ENCODE measurements at places on chromosomes 3 and 15.

GRCh38 chr3:42036483-42036823, 54.7 kb upstream of the TRAK1 start:
- peak; percentile 83 for DNase-seq

DNA sequence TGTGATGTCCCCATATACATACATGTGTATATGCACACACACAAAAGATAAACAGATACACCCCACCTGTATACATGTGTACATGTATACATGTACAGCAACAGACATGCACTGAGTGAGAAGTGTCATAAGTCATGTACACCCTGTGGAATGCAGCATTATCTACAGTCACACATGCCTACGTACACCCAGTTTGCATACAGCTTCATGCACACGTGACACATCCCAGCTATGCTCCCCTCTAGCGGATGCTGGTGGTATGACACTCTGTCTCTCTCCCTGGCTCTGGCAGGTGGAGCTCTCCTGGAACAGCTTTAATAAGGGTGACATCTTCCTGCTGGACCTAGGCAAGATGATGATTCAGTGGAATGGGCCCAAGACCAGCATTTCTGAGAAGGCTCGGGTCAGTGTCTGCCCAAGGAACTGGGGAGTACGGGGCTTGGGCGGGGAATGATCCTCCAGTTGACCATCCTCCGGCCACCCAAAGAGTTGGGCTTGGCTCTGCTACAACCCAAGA, 6.3 kb downstream of the VILL start:
- DNase-seq, result peak; percentile 81

DNA sequence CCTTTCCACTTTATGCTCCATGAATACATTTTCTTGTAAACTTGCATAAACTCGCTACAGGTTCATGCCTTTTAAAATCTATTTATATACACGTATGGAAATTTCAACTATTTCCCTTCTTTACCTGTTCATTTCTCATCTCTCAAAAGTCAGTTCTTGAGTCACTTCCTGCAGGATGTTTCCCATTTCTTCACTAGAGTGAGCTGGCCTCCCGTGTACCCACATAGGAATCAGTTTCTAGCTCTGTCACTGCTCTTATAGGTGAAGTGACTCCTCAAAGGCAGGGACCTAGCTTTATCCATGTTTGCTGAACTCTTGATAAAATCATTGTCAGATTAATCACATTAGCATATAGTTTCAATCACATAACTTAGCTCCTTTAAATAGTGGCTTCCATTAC, 259.7 kb downstream of the EPHA3 start:
- no peak for DNase-seq

GRCh38 chr15:25718597-25718996, 144.5 kb downstream of the ATP10A start:
- DNase-seq, result no peak

GRCh38 chr3:113847664-113848461, 9.3 kb downstream of the GRAMD1C start:
- DNase-seq, result no peak

GRCh38 chr3:24850245-24850644, 355.6 kb upstream of the THRB start:
- no peak for DNase-seq

DNA sequence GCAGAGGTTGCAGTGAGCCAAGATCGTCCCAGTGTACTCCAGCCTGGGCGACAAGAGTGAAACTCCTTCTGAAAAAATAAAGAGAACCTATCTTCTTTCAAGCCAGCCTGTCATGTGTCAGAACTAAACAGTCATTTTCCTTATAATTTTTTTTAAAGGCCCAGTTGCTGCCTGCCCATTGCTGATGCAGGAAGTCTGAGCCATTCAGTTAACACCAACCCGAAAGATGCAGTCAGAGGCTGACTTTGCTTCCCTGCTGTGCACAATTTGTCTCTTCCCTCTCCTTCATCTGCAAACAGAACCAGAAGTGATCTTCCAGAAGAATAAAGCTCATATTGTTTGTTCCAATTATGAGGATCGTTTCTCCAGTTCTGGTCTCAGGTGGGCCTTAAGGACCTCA, 220.6 kb downstream of the SLCO3A1 start:
- peak; percentile 62 for DNase-seq

DNA sequence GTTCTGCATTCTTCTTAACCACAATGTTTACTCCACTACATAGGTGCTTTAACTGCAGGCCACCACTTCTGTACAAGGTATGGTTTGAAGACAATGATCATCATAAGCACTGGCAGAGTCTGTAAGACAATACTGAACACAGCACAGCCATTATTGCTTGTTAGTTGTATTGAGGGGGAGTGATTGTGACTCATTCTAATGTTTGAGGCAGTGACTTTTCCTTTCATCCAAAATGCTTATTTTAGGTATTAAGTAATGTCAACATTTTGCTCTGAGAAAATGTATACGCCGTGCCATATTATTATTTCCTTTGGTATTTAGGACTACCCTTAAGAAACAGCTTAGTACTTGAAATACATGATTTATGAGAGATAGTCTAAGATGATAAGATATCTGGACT, 618.2 kb upstream of the ZNF717 start:
- DNase-seq, result no peak

DNA sequence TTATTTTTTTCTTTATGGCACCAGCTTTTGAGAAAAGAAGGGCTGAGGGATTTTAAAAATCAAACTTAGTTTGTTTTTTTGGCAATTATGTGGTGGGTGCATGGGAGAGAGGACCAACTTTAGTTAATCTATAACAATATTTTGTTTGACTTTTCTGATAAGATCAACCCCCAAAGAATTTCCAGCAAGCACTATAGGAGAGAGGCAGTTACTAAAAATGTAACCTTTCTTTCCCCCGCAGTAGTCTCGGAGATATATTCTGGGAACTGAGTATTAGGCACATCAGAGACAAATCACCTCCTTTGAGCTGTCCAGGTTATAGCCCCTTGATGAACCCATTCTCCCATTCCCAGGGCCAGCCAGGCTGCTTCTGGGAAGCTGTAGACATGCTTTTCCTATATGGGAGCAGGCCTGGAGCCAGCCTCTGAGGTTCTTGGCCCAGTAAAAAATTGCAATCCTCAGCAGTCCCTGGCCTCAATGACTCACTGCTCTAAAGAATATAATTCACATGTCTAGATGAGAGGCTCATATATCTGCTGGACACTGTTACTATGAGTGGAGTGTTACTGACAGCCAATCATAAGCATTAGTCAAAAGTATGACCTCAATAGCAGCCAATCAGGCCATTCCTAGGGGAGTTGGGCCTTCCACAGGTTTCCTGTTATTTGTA, 138.3 kb upstream of the AGBL1 start:
- no peak for DNase-seq

- no peak for DNase-seq
Measured at GRCh38 chr3:129059311-129059958, 1.1 kb upstream of the GP9 start.

GRCh38 chr3:183315739-183316138, 62.7 kb downstream of the B3GNT5 start:
- no peak for DNase-seq

DNA sequence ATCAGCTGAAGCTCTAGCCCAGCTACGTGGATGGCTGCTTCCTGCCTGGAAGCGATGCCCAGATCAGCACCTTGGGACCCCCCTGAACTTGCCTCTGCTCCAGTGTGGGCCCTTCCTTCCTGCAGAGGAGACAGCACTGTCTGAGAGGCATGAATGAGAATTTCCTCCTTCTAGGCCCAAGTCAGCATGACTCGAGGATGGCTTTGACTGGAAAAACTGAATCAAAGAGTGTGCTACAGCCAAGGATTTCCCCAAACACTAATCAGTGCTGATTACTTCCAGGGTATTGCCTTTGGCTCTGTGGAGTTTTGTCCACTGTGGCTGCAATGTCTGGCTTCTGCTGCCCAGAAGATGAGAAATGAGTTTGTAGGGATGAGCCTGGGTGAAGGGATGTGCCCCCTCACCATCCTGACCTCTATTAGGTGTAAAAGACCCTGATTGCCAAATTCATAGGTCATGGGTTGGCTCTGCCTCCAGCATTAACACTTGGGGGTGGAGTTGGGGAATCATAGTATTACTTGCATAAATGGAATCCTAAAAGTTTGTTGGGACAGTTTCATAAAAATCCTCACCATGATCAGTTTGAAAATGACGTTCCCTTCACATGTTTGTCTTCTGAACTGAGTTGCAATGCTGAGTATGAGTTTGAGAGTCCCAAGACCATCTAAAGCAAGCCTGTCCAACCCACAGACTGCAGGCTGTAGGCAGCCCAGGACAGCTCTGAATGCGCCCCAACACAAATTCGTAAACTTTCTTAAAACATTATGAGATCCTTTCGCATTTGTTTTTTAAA, 36.7 kb downstream of the FLNB start:
- no peak for DNase-seq

DNA sequence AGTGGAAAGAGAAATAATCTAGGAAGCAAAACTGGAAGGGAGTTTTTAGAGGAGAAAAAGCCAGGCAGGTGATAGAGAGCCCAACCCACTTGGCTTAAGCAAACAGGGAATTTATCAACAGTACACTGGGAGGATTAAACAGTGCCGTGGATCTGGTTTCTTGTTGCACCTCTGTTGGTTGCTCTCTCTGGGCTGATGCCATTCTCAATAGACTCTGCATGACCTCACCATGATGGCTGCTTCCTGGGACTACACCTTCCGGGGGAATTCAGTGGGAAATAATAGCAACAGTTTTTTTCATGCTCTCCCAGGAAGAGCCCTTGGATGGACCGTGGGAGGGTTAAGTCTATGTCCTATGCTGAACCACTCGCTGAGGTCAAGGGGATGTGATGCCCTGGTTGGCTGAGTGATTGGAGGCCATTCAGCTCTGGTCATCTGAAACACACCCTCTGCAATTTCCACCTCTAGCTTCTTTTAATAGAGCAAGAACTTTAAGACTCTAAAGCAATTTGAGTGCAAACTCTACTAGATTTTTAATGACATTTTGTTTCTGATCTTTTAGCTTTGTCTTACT, 74.2 kb downstream of the EPHB1 start:
- no peak for DNase-seq

DNA sequence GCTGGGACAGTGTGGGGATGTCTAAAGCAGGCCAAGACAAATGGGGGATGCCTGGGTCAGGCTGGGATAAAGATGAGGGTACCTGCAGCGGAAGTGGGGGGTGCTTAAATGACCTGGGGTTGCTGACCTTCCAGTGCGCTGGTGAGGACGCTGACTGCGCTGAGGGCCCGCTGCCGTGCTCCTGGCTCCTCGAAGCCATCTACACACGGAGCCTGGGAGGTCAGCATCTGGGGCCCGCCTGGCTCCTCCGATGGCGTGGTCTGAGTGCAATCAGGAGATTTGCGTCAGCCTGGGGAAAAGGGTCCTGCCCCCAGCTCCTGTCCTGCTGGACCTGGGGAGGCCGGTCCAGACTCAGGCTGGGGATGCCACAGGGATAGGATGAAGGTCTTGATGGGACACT, 50.7 kb downstream of the SCN5A start:
- no peak for DNase-seq

DNA sequence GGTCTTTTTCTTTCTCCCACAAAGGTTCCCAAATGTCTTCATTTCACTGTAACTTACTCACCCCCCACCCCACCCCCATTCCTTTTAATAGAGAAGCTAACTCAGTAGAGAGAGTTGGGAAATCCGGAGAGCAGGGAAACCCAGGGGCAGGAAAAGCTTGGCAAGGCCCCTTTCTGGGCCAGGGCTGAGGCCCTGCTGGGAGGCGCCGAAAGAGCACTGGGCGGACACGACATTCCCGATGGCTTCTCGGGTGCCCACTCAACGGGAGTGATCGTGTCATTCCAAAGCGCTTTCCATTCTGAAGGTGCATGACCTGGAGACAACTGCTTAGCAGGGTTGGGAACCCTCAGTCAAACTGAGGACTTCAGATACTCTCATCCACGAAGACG, 1.6 kb upstream of the DALRD3 start:
- peak; percentile 71 for DNase-seq

- DNase-seq, result no peak
Measured at GRCh38 chr3:179991104-179991503, 45.6 kb downstream of the PEX5L start.

DNA sequence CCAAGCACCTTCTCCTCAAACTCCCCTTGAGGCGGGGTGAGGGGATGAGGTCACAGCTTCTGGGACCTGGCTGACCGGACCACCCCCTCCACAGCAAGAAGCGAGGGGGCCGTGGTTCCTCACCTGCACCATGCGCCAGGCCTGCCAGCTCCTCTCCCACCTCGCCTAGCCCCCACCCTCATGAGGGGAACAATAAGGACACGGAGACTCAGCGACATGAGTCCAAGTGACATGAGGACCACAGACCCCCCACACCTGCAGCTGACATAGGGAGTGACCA, 118.7 kb downstream of the CHSY1 start:
- no peak for DNase-seq

DNA sequence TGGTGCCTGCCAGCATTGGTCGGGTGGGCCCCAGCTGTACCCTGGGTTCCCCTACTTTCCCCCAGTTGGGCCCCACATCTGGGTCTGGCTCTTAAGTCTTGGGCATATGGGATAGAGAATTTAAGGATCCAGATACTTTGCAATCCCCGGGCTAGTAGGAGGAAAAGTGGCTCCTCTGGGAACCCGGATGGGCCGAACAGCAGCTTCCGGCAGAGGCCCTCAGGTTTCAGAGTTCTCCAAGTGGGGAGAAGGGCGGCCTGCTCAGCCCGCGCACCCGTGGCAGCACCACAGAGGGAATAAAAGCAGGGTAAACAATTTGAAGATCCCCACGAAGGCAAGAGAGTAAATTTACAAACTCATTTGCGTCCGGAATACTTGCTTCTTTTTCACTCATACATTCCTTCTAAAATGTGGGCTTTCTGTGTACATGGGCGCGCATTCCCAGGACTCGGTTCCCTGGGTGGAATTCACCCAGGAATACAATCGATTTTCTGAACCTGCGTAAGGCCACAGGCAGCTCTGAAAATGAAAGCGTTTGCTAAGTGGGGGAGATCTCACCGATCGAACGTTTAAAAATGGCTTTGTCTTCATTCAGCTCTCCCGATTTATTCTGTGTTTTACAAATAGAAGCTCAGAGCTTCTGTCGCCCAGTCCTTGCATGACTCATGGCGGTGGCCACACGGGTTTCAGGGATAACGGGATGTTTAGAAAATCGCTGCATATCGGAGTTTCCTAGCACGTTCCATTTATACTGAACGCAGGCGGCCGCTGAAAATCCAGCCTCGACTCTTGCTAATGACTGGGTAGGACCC, 74.0 kb upstream of the POLG start:
- no peak for DNase-seq

DNA sequence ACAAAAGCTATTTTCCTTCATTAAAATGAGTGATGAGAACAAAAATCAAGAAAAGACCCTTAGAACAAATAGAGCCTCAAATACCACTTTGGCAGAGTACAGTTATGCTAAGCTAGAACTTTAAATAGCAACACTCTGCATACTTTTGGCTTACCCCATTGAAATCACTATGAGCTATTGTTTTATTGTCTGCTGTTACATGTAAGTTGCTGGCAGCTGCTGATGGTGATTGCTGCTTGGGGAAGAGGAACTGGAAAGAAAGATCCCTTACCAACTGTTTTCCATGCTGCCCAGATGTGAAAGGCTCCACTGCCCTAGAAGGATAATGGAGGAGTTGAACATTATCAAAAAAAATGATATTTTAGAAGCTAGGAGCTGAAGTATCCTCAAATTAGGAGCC, 135.4 kb downstream of the SYNPR start:
- DNase-seq, result no peak

Measured in inflammatory macrophage treated with lipopolysaccharide for 4 hours (primary cell).